ENCODE measurements at places on chromosomes 2 and 18. TPM values are rescaled to one million over a fixed set of nuclear protein-coding genes. Genes with fewer than 3 reads are reported as not detected.

DNA sequence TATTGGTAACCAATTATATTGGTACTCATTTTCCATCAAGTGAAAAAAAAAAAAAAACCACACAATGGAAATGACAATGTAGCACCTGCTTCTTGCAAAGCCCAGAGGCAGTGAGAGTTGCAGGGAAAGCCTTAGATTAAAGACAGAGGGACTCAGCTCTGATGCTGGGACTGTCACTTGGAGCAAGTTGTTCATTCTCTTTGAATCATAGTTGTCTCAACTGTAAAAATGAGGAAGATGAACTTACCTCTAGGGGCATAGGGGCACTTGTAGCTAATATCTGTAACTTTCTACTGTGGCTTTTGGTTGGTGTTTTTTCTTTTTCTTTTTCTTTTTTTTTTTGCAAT is 81.4 kb upstream of the LPIN2 start:
- DNase-seq: no peak

Gene PSD4
- total RNA-seq: 272 TPM

GRCh38 chr2:159251296-159252173 is 35.0 kb downstream of the WDSUB1 start:
- no peak for DNase-seq

Gene THAP4
- 34.3 TPM for total RNA-seq

GRCh38 chr2:231058761-231059550 is 2.3 kb downstream of the PSMD1 start:
- DNase-seq: no peak

- no peak for DNase-seq
Measured at GRCh38 chr18:31497404-31497835, 557 bp upstream of the DSG2 start.

DNA sequence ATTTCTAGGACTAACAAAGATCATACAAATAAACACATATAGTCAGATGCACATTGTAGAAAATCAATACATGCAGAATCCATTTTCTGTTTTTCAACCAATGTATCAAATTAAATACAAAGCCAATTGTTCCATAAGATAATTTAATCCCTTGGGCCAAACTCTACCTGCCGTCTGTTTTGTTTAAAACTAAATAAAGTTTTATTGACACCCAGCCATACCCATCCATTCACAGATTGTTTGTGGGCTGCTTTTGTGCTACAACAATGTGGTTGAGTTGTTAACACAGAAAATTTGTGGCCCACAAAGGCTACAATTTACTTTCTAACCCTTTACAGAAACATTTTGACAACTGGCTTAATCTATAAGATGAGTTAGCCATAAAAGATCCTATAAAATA is 484.0 kb upstream of the ID2 start:
- DNase-seq: no peak

DNA sequence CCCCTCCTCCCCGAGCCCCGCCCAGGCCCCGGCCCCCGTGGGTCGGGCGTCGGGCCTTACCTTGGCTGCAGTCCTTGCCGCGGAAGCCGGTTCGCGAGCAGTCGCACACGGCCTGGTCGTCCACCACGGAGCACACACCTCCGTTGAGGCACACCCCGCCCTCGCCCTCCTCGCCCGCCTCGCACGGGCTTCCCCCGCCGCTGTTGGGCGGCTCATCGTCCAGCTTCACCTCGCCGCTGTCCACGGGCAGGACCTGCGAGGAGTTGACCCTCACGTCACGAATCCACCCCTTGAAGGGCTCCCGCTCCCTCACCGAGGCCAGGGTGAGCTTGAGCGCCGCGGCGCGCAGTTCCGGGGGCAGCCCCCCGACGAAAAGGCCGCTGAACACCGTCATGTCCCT is 4.5 kb downstream of the NRXN1 start:
- no peak for DNase-seq

DNA sequence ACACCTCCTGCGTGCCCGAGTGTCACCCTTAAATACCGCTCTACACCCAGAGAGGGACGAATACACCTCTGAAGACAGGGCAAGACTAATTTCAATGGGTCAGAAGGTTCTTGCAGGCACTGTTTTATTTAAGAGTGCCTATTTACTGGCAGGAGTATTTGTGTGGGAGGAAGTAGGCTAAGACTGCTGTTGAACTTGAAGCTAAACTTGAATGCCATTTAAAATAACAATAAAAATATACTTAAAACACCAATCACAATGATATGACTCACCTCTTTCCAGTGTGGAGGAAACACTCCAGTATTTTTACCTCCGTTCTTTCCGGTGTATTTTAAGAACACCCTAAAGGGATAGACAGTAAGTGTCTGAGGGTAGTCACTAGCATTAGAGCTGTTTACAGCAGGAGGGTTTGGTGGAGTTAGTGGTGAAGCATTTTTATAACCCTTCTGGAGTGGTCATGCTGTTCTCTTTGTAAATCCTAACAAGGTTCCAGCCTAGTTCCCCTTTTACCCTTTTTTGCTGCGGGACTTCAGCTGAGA is 9.6 kb upstream of the HOXD1 start:
- no peak for DNase-seq

DNA sequence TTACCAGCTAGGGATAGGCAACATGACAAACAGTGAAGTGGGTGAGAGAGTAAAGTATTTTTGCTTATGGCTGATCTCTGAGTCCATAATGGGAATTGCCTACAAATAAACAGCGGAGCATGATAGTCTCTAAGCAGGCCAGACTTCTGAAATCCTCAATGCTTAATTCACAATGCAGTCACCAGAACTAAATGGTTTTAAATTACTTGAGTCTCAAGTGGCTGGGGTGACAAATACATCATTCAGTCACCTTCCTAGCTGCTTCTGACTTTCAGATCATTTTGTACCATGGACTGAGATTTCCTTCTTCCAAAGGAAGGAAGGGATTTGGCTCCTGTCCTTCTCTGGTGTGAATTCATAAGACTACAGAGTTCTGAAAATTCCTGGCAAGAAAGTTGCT is 82.8 kb upstream of the RMP24 start:
- DNase-seq: no peak

DNA sequence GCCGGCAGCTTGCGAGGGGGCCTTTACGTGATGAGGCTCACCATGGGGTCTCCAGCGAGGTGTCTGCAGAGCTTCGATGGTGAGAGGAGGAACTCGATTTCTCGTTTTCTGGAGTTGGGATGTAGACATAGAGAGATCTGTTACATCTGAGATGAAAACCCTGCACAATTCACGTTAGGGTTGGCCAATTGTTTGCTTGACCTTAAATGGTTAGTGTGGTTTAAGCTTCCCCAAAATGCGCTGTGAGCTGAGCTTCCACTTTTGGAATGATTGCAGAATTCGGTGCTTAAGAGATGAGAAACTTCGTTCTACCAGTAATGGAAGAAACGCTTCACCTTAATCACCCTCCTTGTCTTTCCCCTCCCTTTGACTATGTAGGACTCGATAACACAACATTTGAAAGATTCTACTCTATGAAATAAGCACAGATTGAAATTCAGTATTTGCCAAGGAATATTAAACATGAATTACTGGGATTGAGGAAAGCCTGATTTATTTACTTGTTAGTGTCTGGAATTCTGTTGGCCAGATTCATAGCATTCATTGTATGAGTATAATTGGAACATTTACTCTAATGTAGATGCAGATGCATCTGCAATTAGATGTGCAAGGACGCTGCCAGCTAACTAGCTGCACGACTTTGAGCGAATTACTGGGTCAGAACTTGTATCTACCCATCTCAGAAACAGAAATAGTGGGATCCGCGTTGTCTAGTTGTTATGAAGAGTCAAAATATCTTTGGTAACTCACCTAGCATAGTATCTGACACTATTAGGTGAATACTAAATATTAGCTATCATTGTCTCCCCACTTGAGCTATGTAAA is 1.6 kb upstream of the KLF7 start:
- no peak for DNase-seq

- DNase-seq: no peak
Measured at GRCh38 chr2:68225119-68225632, 27.2 kb downstream of the PPP3R1 start.

- no peak for DNase-seq
Measured at GRCh38 chr2:6977113-6977741, 60.0 kb downstream of the RNF144A start.

GRCh38 chr2:195912079-195912478 is 156.6 kb downstream of the DNAH7 start:
- no peak for DNase-seq

GRCh38 chr2:20365249-20365817 is 14.7 kb upstream of the PUM2 start:
- peak; percentile 74 for DNase-seq

DNA sequence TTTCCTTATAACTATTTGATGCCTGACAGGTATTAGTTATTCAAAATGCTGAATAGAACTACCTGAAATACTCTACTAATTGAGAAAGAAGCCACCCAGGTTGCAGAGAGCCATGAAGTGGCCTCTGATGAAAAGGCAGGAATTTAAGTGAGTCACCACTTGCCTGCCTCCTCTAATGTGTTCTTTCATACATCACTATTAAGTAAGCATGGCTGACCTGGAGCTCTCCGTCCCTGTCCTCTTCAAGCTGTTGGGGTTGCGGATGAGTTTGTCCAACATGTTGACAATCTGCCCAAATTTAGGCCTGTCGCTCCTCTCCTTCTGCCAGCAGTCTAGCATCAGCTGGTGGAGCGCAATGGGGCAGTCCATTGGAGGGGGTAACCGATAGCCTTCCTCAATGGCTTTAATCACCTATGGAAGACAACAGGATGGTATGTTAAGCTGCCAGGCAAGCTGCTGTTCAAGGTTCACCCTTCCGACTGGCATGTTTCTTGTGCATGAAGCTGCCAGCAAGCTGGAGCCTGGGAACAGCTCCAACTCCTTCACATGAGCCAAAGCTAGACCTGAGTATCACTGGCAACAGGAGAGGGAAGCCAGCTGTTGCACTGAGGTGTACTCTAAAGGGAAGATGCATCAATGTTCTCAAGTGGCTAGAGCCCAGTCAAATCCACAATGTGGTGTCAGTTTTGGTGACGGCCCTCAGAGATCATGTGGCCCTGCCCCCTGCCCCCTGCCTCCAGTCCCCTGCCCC is 142.2 kb downstream of the EPHA4 start:
- DNase-seq: no peak

- DNase-seq: no peak
Measured at GRCh38 chr2:236631856-236632291, 62.2 kb downstream of the ACKR3 start.

- DNase-seq: no peak
Measured at GRCh38 chr2:71210292-71210691, 16.6 kb downstream of the PAIP2B start.

GRCh38 chr2:15908371-15908770 is 32.0 kb upstream of the MYCN start:
- DNase-seq: no peak

Gene APOB
- total RNA-seq: not detected

DNA sequence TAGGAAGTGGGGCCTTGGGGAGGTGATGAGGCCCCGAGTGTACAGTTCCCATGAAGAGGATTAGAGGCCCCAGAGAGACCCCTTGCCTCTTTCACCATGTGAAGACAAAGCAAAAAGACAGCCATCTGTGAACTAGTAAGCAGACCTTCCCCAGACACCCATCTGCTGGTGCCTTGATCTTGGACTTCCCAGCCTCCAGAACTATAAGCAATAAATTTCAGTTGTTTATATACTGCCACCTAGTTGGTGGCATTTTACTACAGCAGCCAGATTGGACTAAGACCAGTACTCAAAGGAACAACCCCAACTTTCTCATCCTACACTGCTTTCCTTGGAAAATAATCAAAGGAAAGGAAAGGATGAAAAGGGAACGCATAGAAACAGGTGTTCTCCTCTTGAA is 27.9 kb upstream of the CREG2 start:
- DNase-seq: no peak

DNA sequence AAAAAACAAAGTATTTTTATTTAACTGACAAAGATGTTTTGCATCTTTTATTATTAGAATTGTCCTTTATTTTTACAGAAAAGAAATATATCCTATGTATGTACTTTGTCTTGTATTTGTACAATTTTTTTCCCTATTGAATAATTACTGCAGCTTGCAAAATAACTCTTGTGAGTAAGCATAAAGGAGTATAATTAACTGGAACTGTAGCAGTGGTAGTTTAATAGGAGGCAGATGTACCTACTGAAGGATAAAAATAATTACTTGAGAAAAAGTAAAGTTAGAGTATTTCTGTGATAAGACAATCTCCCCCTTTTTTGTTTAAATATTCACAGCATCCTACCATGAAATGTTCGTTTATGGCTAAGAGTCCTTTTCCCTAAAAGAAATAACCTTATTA is 34.7 kb downstream of the EHBP1 start:
- DNase-seq: no peak

DNA sequence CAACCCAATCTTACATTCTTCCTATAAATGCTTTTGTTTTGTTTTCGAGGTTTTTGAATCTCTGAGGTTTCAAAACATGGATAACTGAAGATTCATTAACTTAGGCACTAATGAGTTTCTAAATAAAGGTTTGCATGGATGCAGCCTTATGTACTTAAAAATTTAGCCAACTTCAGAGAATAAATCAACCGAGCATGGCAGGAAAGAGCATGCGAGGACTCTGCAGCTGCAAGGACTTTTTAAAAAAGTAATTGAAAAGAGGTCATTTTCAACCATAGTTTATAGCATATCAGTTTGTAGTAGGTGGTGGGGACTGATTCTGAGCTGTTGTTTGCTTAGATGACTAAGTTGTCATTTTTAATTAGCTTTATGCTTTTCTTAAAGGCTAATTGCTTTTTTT is 567.0 kb upstream of the ZEB2 start:
- DNase-seq: no peak

- DNase-seq: no peak
Measured at GRCh38 chr2:199278099-199278498, 179.6 kb downstream of the SATB2 start.

DNA sequence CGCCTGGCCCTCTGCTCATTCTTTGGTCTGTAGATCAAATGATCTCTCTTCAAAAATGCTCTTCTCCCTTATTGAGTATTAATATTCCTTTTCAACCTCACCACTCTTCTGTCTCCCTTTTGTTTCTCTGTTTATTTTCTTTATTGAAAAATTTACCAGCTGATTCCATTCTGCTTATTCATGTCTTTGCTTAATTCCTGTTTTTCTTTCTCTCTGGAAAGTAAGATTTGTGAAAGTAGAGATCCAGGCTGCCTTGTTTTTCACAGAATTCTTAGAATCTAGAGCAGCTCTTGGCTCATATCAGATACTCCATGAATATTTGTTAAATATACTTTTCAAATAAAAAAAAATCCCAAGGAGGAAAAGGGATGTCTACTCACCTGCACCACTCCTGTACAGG is 157.0 kb downstream of the DOCK10 start:
- no peak for DNase-seq

- no peak for DNase-seq
Measured at GRCh38 chr2:239596253-239596652, 195.4 kb upstream of the HDAC4 start.

DNA sequence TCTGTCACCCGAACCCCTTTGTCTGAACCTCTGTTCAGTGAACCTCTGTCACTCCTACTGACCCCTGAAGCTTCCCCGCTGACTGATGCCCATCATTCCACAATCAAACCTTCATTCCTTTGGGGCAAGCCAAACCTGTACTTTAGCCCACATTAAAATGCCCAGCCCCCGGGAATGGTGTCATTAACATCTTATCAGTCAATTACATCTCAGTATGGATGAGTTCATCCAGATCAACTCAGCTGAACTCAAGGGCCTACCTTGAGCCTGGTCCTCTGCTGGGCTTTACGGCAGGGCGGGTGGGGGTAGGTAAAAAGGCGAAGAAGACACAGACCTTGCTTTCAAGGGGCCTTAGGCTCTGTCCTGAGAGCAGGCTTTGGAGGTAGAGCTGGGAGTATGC is 154.4 kb upstream of the SMAD2 start:
- no peak for DNase-seq

Gene AMER3
- not detected for total RNA-seq

- DNase-seq: peak; percentile 0
Measured at GRCh38 chr2:120392923-120393322, 47.0 kb downstream of the INHBB start.

Gene CYP27A1
- total RNA-seq: not detected

All from activated CD4-positive, alpha-beta memory T cell treated with anti-CD3 and anti-CD28 coated beads, Interleukin-2, amount 10 ng/mL, durations not matched to agents 7 days and 5 days (primary cell).